Stimulated activated CD4-positive, alpha-beta T cell treated with anti-CD3 and anti-CD28 coated beads, Interleukin-1b, Interleukin-23, amount 100 ng/mL, for 48 hours (primary cell): ENCODE measurements at places on chromosomes 16 and 17.

- no peak for DNase-seq
Observed at GRCh38 chr17:16881239-16881924, 90.5 kb downstream of the TNFRSF13B start.

- DNase-seq, result no peak
Observed at GRCh38 chr17:74088285-74088933, 115.1 kb upstream of the RPL38 start.

GRCh38 chr17:67265436-67266019, 20.5 kb upstream of the HELZ start:
- DNase-seq, result no peak

GRCh38 chr16:4120176-4120575, 3.9 kb upstream of the ADCY9 start:
- no peak for DNase-seq

- no peak for DNase-seq
Observed at GRCh38 chr17:57174591-57174990, 81.7 kb upstream of the MSI2 start.

DNA sequence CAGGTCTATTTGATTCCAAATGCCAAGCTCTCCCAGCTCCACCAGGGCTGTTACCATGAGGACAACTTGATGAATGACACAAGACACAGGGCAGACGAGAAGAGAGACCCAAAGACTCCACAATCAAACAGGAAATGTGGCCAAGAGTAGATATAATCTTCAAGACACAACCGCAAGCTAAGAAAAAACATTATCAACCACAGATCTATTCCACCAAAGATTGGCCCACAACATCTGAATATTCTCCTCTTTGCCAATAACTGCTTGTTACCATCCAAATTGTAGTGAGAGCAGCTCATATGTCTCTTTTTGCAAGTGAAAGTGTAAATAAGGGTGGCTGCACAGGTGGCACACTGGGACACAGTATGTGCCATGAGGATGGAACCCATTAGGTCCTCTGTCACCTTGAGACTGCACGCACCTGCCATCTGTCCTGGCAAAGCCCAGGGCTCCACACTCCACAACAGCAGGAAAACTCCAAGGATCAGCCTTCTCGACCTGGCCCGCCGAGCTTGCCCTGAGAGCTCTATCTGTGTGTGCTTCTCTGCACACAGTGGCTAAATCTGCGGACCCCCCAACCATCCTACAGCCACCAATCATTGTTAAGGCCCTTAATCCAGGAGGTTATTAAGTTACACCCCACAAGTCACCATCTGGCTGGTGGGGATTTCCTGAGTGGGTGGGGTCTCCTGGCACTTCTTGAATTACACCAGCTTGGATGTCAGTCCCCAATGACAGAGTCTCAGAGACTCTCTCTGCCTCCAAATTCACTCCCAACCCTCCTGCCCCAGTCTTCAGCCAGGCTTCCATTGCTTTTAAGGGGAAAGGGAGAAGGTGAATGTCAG, 50.5 kb downstream of the DYNLRB2 start:
- DNase-seq, result no peak

DNA sequence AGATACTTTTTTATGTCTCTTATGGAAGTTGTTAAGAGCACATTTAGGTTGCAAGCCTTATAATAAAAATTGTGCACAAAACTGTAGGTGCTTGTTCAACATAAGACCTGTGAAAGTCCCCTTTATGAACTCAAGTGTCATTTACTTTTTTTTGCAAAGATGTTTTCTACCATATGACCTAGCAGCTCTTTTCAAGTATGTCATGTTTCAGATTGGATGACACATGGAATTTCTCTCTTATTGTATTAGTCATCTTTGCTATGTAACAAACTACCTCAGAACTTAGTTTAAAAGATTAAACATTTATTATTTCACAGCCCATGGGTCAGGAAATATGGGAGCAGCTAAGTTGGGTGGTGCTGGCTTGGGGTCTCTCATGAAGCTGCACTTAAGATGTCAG, 57.9 kb downstream of the PHKB start:
- no peak for DNase-seq

- peak; percentile 94 for DNase-seq
Observed at GRCh38 chr16:3021449-3022207, 1.5 kb downstream of the TNFRSF12A start.

DNA sequence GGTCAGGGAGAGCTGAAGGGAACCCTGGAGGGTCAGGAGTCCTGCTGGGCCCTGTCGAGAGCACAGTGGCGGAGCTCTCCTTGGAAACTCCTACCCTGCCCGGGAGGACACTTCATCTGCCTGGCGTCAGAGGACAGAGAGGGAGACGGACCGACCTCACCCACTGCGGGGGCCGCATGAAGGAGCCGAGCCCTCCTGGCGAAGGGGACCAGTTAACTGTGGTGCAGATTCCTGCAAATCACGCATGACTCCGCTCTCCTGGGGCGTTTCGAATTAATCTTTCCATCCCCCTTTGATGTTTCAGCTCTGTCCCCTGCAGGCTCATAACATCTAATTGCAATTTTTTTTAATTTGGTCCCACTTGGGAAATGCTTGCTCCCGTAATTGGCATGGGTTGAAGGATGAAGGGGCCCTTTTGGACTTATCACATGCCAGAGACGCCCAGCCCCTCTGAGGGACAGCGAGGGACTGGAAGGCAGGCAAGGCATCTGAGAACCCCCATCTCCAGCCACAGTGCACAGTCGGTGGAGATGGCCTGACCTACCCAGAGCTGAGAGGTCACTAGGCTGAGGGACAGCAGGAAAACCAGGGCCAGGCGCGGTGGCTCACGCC, 26.5 kb downstream of the RPH3AL start:
- no peak for DNase-seq

DNA sequence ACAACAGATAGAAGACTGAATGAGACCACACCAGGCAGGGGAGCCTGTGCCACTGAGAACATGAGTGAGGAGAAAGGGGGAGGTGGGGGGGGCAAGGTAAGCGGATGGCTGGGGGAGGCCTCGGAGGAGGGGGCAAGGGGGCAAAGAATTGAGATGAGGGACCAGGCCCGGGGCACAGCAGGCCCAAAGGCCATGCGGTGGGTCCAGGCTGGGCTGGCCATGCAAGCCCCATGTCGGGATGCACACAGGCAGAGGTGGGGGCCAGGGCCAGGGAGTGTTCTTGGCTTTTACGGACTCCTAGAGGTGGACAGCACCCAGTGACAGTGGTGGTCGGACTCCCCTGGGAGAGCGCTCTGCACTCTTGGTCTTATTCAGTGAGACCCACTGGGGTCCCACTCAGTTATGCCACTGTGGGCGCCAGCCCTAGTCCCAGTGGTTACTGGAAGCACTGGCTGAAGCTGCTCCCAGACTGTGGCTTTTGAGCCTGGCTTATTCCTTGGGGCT, 4.8 kb upstream of the MTHFSD start:
- DNase-seq, result no peak

DNA sequence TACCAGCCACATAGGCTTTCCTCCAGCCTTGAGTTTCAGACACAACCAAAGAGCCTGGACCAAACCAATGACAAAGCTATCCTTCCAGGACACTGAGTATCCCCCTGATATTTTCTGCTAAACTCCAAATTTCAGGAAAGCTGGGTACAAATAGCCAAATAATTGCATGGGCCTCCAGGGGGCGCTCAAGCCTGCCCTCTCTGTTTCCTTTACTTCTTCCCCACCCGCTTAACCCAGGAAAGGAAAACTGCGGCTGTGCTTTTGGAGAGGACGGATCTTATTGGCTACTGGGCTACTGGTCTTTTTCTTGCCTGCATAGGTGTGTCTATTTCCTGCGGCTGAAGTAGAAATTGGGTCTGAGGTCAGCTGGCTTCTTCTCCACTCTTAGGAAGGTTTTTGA, 30.1 kb downstream of the GNGT2 start:
- DNase-seq, result peak; percentile 34

- no peak for DNase-seq
Observed at GRCh38 chr17:49845321-49845720, 2.5 kb downstream of the TAC4 start.

DNA sequence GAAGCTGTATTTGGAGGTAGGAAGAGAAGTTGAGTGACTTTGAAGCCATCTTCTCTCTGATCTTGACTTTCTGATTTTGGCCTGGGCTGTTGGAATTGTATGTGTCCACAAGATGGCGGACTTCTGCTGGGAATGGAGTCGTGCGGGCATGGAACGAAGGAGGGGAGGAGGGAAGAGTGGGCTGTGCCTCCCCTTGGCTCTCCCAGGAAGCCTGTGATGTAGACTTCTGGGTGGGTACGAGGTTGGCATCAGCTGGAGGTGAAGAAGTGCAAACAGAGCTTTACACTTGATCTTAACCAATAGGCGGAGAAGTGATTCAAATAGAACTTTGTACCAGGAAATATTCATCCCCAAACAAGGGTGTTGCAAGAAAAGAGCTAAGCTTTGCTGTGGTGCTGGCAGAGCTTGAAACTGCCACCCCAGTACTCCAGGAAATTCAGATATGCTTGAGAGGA, 7.4 kb upstream of the TMEM220 start:
- peak; percentile 10 for DNase-seq

GRCh38 chr16:85246473-85246872, 134.2 kb upstream of the CIBAR2 start:
- DNase-seq, result no peak

GRCh38 chr17:4304417-4305027, 40.7 kb upstream of the ANKFY1 start:
- DNase-seq, result peak; percentile 31

DNA sequence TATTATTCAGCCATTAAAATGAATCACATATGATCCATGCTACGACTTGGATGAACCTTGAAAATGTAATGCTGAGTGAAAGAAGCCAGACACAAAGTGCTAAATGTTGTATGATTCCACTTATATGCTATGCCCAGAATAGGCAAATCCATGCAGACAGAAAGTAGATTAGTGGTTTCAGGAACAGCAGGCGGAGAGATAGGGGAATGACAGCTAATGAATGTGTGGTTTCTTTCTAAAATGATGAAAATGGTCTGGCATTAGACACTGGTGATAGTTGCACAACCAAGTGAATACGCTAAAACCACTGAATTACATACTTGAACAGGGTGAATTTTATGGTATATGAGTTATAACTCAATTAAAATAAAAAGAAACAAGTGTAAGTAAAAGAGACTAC, 121.8 kb upstream of the NOG start:
- no peak for DNase-seq

DNA sequence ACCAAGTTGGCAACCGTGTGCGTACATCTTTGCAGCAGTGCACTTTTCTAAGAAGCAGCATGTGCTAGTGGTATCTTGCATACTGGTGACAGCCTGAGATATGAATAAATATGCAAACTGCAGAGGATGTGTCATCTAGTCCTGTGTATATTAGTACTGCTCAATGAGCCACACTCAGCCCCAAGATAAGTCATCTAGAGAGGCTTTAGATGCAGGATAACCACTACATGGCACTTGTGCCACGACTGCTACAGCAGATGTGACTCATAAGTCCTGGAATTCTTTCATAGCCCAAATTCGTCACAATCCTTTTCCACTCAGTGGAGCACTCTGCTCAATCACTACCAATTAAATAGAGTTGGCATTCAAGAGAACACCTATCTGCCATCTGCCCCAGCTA, 171.5 kb downstream of the AXIN2 start:
- DNase-seq, result no peak

- no peak for DNase-seq
Observed at GRCh38 chr16:17348042-17348783, 122.5 kb downstream of the XYLT1 start.

GRCh38 chr17:68566442-68566738, 34.8 kb downstream of the FAM20A start:
- no peak for DNase-seq

DNA sequence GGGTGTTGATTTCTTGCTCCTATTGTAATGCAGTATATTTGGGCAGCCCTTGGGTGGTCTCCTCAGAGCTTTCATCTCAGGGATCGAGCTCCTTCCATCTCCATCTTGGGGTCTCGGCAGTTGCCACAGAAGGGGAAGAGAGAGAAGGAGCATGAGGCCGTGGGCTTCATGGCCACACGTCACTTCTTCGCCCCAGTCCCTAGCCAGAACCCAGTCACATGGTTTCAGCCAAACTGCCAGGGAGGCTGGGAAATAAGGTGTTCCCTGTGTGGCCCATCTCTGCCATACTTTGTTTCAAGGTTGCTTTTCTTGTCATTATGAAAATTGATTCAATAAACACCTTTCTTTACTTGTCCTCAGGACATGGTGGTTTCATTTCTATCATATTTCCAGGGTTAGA, 68.4 kb upstream of the NKD1 start:
- no peak for DNase-seq
